Suprapubic skin (tissue), 4 donors: ENCODE measurements at places on chromosomes 3 and 15.

- no peak for DNase-seq
These were observed 34.9 kb downstream of the MECOM start for GRCh38 chr3:169628567-169628966.

DNA sequence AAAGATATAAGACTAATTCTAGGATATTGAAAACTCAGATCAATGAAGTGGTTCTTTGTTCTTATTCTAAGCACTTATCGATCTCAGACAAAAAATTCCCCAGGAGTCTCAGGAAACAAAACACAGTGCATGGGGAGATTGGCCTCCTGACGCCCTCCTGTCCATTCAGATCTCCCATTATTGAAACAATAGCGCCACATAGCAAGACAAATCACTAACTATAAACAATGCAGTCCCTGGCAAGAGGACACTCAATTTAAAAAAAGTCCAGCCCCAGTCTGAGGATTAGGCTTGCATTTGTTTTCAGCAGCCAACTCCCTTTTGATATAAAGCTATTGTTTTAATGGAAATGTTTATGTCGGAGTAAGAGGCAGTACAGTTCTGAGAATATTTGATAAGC, 528.2 kb downstream of the GABRG3 start:
- no peak for DNase-seq

DNA sequence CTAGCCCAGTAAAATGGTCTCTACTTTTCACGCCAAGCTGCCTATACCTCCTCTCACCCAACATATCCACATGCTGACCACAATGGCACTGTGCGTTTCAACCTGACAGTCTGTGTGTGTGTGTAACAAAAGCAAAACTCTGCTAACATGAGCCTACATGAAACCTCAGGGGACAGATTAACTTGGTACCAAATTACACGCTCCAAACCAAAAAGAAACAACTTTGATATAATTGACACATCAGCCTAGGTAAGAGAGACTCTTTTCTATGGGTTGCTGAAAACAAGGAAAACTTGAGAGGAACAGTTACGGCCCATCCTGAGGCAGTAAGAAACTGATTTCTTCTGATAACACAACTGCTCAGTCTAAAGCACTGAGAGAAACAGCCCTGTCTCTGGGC, 31.5 kb downstream of the IGF2BP2 start:
- no peak for DNase-seq

GRCh38 chr3:171028025-171028778, 1.7 kb upstream of the SLC2A2 start:
- no peak for DNase-seq

- DNase-seq: no peak
These were observed 60.2 kb upstream of the RAB6B start for GRCh38 chr3:133955892-133956291.

DNA sequence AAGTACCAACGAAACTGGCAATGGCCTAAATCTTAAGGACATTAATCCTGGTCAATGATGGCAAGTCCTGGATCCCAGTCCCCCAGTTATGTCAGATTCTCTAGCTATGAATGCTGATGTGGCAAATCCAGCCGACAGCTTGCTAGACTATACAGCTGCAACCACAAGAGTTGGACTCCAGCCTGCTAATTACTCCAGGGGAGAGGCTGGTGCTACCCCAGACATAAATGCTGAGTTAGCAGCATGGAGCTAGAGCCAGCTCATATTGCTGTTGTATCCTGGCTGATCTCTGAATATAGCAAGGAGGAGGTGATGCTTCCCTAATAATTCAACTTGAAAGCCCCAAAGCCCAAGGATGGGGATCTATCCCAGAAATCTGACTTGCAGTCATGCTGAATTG, 207.1 kb downstream of the LRRN1 start:
- no peak for DNase-seq

DNA sequence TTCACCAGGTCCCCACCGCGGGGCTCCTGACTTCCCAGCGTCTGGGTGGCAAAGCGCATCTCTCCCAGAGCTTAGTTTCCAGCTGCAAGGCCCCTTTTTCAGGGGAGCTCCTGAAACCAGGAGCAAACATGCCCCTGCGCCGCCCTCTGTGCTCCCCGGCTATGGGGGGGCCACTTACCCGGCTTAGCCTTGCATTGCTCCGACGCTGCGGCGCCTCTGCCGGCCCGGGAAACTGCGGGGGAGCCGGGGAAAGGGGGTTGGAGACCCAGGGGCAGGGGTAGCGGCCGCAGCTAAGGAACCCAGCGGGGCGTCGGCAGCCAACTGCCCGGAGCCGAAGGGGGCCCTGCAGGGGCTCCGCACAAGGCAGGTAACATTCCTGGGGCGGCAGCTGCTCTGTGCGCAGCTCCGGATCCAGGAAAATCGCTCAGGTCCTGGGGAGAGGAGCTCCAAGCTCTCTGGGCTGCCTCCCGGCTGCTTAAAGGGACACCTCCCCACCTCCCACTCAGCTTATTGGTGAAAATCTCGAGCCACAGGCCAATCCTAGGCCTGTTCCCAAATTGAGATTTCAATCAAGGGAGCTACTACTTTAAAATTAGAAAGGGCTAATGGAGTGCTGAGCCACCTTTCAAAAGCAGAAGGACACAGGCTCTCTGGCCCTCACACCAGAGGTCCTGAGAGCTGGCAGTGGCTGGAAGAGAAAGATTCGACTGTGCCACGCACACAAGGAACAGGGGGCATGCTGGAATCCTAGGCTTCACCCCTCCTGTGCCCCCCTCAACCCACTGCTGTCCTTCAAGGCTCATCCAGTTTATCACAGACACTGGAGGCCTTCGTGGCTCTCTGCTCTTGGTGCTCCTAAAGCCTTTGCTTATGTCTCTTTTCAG, 42.7 kb upstream of the PRICKLE2 start:
- peak; percentile 75 for DNase-seq

- DNase-seq: no peak
These were observed 20.1 kb downstream of the GXYLT2 start for GRCh38 chr3:72907731-72908620.

DNA sequence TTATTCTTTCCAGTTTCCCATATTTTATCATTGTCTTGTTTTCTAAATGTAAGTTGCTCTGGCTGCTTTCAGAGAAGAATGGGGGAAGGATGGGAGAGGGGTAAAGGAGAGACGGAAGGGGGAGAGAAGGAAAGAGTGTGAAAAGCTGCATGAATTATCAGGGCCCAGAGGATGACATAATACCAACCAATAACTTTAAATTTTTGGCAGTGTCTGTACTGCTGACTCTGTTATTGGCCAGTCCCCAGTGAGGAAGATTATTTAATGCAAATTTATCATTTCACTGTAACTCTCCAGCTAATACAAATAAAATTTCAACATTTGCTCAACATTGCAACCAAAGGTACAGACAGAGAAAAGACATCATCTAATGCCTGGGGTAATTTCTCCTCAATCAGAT, 551.7 kb upstream of the CFAP20DC start:
- DNase-seq: no peak

- no peak for DNase-seq
These were observed 20.5 kb downstream of the POLR2M start for GRCh38 chr15:57727031-57727430.

- DNase-seq: no peak
These were observed 96.7 kb upstream of the PPP2R3A start for GRCh38 chr3:135868801-135869200.

GRCh38 chr3:140756240-140757016, 78.6 kb downstream of the TRIM42 start:
- DNase-seq: no peak

DNA sequence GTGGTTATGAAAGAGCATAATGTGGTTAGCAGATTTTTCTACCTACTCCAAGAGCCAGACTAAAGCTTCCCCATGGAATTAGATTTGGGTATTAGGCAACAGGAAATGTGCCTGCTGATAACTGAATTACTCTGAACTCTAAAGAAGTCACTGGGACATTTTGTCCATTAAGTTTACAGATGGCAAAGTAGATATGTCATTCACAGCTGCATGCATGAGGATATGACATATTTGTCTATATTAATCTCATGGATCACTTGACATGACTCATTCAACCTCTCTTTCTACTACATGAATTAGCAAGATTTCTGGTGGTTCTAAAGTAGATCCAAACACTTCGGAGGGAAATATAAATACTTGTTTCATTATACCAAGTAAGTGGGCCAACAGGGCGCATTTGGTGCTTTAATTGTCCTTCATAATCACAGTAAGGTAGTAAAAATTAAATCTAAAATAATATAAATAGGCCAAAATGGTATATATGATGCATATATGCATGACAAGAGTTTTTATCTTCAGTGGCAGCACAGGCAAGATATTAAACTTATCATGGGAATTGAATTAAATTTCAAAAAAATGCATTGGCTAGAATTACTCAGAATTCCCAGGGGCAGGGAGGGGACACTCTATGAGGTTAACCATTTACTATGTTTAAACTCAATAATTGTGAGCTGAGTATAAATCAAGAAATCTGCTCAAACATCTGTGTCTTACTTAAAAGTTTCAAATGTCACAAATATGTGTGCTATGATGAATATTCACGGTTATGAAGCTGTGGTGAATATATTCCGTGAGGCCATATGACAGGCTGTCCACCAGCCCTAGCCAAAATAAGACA, 365.3 kb upstream of the KCNMB2 start:
- no peak for DNase-seq

GRCh38 chr3:124059580-124059979, 67.7 kb upstream of the ROPN1 start:
- no peak for DNase-seq

DNA sequence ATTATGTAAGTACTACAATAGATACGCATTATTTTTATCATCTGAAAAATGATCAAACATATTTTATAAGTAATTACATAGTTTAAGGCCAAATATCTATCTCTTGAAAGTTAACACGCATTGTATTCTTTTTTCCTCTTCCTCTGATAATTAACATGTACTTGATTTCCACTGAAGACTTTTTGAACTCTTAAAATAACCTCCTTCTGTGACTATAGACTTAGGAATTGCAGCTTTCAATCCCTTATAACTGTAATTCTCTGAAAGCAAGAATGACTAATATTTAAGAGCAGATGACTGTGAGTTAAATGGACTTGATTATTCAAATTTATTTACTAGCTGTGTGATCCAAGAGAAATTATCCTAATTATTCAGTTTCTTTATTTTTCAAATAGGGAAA, 730.6 kb upstream of the NECTIN3 start:
- DNase-seq: no peak

- no peak for DNase-seq
These were observed 116.8 kb downstream of the HERC1 start for GRCh38 chr15:63716929-63717328.

GRCh38 chr3:31704591-31705179, 172.0 kb downstream of the STT3B start:
- DNase-seq: no peak

DNA sequence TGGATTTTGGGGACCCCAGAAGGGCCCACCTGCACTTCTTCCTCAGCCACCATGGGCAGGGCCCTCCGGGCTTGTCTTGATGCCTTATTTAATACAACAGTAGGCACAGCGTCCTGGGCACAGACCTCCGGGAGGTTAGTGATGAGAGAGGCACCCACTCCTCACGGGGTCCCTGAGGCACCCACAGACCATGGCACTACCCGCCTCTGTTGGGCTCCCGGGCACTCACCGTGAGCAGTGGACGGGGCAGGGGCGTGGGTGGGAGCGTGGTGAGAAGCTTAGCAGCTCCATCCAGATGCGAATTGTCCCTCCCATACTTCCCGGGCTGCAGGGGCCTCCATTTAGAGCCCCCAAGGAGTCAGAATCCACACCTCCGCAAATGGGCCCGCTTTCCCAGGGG, 317 bp upstream of the MESP2 start:
- no peak for DNase-seq

GRCh38 chr3:105580296-105580965, 213.7 kb downstream of the ALCAM start:
- DNase-seq: no peak

GRCh38 chr3:184353546-184353941, 7.9 kb downstream of the CLCN2 start:
- no peak for DNase-seq

GRCh38 chr3:27633224-27633545, 88.9 kb downstream of the EOMES start:
- no peak for DNase-seq

GRCh38 chr15:78751602-78751979, 59.7 kb downstream of the ADAMTS7 start:
- DNase-seq: no peak
